Stimulated activated CD4-positive, alpha-beta T cell treated with anti-CD3 and anti-CD28 coated beads, Interleukin-12 subunit alpha, Interleukin-12 subunit beta, amount 100 ng/mL, for 48 hours (primary cell): ENCODE measurements at places on chromosomes 2 and 18.

DNA sequence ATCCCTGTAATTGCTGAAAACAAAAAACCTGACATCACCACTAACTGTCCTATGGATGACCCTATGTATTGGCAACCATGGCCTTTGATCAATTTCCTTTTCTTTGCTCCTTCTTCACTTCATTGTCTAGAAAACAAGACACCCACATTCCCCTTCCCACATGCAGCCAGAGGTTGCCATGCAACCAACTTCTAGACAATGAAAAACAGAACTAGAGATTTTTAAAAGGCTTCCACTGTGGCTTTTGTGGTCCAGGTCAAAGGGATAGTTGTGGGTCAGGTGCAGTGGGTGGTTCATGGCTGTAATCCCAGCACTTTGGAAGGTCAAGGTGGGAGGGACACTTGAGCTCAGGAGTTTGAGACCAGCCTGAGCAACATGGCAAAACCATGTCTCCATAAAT is 139.3 kb upstream of the DOK6 start:
- no peak for DNase-seq

DNA sequence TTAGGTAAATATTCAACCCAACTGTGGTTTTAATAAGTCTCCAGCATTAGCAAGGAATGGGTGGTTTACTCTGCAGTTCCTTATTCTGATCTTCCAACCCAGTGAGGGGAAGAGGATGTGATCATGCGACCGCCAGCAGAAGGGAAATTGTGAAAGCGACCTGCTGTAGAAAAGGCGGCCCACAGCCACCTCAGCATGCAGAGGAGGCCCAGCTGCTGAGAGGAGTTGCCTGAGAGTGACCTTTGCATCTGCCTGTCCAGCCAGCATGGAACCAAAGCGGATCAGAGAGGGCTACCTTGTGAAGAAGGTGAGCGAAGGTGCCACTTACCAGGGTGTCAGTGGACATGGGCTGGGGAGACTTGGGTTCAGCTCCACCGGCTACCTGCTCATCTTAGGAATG is at the start of gene PLEK:
TSS of gene PLEK (plus strand) at position 196 of the 400 bp plus-strand sequence. CDS start at position 266, 70 bp downstream.
- no peak for DNase-seq

- DNase-seq: no peak
These were observed 562 bp downstream of the CENPA start for GRCh38 chr2:26786207-26787028.

DNA sequence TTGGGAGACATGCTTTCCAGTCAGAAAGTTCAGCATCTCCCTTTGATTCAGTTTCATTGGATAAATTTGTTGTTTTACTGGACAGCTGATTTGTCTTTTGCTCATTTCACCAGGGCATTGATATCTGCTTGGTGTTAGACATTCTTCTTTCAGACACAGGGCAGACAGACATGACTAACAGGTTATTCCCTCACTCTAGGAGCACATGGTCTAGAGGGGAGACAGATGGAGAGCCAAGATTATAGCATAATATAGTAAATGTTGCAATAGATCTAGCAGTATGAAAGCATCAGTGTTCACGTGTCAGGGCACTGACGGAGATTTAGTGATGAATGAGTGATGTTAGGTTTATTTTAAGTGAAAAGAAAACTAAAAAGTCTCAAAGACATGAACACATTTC is 187.0 kb upstream of the CYRIA start:
- no peak for DNase-seq

DNA sequence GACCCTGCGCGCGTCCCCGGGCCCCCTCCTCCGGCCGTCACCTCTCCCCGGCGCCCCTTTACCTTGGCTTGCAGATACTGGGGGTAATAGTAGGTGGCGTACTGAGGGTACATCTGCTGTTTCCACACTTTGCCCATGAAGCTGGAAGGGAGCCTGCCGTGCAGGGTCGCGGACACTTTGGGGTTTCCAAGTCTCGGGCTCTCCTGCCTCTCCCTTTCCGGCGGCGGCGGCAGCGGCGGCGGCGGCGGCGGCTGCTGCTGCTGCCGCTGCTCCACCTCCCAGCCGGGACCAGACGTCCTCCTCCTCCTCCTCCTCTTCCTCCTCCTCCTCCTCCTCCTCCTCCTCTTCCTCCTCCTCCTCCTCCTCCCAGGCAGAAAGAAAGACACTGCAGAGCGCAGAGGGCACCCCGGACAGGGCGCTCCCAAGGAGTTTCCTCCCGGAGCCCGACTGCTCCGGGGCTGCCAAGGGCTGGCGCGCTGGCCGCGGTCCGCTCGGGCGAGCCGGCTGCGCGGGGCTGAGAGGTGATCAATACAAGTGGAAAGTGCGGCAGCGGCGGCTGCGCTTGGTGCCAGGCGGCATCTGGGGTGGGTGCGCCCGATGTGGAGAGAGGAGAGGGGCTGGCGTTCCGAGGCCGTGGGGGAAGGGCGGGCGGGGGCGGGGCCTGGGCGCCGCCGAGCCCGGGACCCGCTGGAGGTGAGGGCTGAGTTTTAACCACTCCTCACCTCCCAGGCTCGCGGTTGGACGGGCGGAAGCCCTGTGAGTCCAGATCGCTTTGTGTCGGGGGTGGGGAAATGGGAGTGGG is at the start of gene RBMS1:
TSS of gene RBMS1 (minus strand) at position 581 of the 802 bp plus-strand sequence. CDS start at position 137, 444 bp downstream.
- no peak for DNase-seq
